Stimulated activated CD4-positive, alpha-beta T cell treated with anti-CD3 and anti-CD28 coated beads, Interleukin-15, amount 100 ng/mL, for 1 hour (primary cell): ENCODE measurements at places on chromosomes 1 and 21.

DNA sequence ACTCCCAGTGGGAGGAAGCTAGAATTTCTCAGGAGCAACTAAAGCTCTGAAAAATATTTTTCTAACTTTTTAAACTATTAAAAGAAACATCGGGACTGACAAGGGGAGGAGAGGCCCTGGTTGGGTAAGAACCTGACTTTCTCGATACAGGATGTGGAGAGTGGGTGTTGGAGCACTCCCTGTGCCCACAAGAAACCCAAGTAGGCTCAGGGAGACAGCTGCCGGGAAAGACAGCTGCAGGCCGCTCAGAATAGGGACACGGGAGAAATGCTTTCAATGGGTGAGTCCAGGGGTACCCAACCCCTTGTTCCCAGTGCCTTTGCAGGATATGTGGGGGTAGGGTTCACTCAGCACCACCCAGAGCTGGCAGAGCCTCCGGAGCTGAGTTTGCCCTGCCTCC lies 43.6 kb downstream of the PLEKHA6 start:
- no peak for DNase-seq

DNA sequence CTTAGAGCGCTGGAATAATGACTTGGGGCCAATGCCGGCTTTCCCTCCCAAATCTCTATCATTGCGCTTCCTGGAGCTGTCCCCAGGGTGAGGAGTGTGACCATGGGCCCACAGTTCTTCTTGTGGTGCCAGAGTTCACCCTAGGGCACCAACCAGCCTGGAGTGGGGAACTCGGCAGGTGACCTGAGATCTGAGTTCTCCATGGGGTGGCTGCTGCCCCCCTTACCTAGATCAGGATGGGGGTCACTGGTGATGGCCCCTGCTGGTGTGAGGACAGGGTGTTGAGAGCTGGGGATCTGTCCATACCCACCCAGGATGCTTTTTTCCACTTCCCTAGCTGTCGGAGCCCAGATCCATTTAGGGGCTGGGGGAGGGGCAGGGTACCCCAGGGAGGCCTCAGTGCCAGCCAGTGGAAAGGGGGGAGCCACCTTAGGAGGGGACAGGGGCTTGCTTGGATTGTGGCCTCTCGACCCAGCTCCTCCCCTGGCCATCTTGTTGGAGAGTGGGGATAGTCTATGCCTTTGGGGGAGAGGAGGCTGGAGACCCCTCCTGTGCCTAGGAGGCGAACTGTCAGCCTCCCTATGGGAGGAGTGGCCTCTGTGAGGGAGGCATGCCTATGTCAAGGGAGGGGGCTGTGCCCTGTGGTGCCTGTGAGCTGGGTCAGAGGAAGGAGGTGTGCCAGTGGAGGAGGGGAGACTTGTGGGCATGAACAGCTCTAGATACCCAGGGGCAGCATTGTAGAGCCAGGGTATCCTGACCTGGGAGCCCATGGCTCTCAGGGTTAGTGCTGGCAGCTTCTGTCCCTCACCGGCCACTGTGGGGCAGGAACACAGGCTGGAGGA lies 1.7 kb downstream of the FOXO6 start:
- DNase-seq = no peak

- DNase-seq = no peak
Measured at GRCh38 chr1:33874636-33875035, 10.8 kb downstream of the HMGB4 start.

GRCh38 chr1:15371610-15372545 lies 37.8 kb upstream of the EFHD2 start:
- no peak for DNase-seq

GRCh38 chr21:34606621-34607020 lies 8.3 kb downstream of the RCAN1 start:
- no peak for DNase-seq

GRCh38 chr1:206526064-206526911 lies 19.0 kb downstream of the RASSF5 start:
- DNase-seq = no peak

DNA sequence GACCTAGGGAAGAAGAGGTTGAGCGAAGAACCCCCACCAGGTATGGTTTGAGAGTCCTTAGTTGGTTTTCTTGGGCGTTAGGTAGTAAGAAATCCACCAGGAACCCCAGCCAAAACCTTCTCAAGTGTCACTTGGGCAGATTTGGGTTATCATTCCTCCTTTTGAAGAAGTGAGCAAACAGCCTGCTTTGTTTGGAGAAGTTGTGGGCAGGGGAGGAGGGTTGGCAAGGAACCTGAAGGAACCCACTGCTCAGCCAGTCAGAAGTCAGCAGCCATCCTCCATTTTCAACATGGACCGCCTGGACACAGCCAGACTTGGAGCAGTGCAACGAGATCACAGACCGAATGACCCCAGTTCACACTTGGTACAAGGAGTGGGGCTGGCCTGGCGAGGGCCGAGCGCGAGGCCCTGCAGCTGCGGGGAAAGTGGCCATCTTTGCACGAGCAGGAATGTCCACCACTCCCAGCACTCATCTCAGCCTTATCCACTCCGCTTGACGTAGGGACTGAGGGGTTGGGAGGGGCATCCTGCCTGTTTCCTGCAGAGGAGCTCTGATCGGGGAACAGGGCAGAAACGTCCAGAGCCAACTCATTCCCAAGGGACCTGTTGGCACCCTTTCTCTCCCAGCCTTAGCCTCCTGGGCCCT lies 7.2 kb downstream of the ADPRS start:
- DNase-seq = no peak

GRCh38 chr1:2462819-2463218 lies 13.3 kb upstream of the PLCH2 start:
- DNase-seq = no peak

DNA sequence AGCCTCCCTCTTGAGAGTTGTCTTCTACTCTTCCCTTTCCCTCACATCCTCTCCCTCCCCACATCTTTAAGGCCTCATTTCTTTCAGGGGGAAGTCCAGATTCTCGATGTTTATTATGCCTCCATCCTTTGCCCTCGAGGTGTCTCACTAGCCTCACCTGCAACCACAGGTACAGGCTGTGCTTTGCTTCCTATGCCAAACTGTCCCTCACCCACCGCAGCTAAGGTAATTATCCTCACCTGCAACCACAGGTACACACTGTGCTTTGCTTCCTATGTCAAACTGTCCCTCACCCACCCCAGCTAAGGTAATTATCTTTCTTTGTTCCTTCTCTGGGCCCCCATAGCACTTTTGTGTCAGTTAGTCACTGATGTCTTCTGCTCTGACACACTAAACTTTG lies 328.1 kb upstream of the SNX7 start:
- no peak for DNase-seq

GRCh38 chr1:176515310-176515709 lies 52.3 kb downstream of the PAPPA2 start:
- DNase-seq = no peak
